Effector CD4-positive, alpha-beta T cell (primary cell): ENCODE measurements at places on chromosomes 4 and X.

GRCh38 chrX:101595739-101596419 is 21.9 kb downstream of the ARMCX6 start:
- peak; percentile 36 for DNase-seq

DNA sequence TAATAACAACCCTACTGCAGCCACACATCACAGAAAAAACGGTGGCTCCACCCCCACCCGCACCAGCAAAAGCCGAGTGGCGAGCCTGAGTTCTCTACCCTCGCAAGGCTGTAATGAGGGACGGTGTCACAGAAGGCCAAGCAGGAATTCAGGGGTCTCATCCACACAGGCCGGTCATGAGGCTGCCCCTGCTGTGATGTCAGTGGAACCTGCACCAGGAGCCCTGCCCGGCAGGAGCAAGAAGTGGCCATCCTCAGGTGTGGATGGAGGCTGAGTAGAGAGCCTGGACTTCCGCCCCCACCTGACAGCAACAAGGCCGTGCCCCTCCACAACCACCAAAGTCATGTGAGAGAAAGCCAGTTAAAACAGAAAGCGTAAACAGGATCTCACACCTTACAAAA is 20.6 kb downstream of the LYAR start:
- no peak for DNase-seq

DNA sequence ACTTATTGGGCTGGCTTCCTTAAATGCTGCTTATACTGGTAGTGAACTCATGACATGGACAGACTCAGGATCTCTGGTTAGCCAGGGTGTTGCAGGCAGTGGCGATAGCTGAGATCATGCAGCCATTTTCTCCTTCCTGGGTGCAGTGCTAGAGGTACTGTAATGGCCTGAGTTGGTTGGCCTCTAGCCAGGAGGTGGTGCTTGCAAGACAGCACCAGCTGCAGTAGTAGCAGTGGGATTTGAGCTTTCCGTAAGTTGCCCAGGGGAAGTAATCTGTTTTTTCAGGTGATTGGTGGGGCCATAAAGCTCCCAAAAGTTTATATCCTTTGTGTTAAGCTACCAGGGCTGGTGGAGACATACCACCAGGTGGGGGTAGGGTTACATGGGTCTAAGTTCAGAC is 45.1 kb upstream of the AADAT start:
- no peak for DNase-seq

GRCh38 chr4:108219998-108220397 is 51.3 kb upstream of the LEF1 start:
- DNase-seq = no peak

DNA sequence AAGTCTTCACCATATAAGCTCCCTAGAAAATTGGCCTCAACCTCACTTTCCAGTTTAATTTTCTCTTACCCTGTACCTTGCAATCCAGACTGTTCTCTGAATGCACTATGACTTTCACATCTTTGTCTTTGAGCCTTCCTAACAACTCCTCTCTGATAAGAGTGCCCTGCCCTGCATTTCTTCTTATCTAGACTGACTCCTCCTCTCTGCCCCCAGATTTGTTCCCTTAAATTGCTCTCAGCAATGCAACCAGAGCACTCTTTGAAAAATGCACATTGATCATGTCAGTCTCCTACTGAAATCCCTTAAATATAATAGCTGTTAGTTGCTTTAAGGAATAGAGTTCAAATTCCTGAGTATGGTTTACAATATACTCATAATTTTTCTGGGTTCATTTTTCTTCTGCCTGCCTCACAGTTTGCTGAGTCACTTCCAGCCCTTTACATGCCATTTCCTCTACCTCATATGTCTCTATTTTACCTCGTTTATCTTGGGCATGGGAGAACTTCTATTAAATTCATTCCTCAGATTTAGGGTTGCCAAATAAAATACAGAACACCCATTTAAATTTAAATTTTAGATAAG is 582.7 kb upstream of the AADAT start:
- DNase-seq = no peak

DNA sequence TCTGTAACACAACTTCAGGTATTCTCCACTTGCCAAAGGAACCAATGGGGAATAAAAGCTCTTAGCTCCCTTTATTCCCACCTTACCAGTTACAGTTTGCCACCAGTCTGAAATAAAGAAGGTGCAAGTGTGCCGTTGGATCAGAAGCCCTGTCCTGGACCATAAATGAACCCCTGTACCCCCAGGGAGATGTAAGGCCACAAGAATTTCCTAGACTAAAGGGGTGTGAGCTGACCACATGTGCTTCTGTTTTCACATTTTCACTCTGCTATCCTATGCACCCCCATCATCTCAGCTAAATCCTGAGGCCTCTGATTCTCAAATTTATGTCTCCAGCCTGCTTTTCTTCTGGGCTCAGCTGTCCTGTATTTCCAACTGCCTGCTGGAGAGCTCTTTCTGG is 221.2 kb downstream of the SPRY1 start:
- no peak for DNase-seq

- no peak for DNase-seq
Observed at GRCh38 chr4:79241846-79242245, 84.0 kb downstream of the NAA11 start.

GRCh38 chr4:23697001-23697528 is 192.8 kb downstream of the PPARGC1A start:
- DNase-seq = no peak

DNA sequence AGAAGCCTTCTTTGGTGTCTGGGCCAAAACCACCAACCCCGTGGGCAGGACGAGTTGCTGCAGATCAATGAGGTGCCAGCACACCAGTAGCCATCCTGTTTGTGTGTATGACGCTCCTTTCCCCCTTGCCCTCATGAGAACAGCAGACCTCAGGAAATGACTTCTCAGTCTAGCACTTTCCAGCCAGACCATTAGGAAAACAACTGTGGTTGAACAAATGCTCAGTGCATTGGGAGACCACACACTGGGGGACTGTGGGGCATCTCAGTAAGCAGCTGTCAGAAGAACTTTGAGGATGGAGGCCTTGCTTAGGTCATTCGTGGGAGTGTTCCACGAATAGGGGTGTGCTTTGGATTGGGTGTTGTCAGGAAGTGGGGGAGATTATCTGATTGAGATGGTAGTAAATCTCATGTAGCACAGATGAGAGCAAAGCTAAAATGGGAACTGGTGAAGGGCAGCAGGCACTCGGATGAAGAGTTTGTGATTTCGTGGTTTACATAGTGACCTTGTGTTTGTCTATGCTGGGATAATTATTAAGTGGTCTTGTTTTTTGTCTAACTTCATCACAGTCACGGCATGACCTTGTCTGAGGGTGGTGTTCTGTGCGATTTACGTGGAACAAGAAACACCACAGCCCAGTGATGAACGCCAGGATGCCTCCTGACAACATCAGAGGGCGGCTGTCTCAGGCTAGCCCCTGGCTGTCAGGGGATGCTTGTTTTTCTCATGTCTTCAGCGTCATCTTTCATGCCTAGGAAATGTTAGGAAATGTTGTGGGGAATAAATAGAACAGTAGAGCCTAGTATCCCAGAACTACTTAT is 70.1 kb downstream of the USP46 start:
- peak; percentile 19 for DNase-seq

DNA sequence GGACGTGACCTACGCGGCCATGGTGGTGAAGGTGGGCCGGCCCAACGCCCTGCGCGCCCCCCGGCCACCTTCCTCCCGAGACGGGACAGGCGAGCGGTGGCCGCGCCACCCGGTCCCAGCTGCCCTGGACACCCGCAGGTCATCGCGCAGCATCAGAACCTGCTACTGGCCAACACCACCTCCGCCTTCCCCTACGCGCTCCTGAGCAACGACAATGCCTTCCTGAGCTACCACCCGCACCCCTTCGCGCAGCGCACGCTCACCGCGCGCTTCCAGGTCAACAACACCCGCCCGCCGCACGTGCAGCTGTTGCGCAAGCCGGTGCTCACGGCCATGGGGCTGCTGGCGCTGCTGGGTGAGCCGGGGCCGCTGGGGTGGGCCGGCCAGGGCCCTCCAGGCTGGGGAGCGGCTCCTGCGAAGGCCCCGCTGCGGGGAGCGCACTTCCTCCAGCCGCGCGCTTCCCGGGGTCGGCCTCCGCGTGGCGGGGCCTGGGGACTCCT is 9.0 kb upstream of the SLC26A1 start:
- no peak for DNase-seq

DNA sequence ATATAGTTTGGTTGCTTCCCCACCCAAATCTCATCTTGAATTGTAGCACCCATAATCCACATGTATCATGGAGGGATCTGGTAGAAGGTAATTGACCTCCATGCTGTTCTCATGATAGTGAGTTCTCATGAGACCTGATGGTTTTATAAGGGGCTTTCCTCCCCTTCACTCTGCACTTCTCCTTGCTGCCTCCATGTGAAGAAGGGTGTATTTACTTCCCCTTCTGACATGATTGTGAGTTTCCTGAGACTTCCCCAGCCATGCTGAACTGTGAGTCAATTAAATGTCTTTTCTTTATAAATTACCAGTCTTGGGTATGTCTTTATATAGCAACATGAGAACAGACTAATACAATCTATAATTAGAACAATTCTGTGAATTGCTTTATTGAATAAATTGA is 11.9 kb upstream of the DCAF4L1 start:
- no peak for DNase-seq

- no peak for DNase-seq
Observed at GRCh38 chr4:69875576-69875975, 15.6 kb upstream of the SULT1E1 start.

GRCh38 chr4:159017323-159018026 is 85.4 kb upstream of the RAPGEF2 start:
- DNase-seq = no peak

GRCh38 chrX:29903360-29903759 is 312.0 kb upstream of the MAGEB2 start:
- DNase-seq = no peak

GRCh38 chr4:337932-338758 is 531 bp downstream of the ZNF141 start:
- DNase-seq = no peak

- peak; percentile 9 for DNase-seq
Observed at GRCh38 chr4:109302361-109303139, at the start of gene COL25A1. Gene COL25A1 (minus strand): TSS chr4:109302658.

GRCh38 chr4:182307746-182308145 is 64.5 kb downstream of the TENM3 start:
- DNase-seq = no peak

- no peak for DNase-seq
Observed at GRCh38 chrX:154818916-154819770, 13.9 kb upstream of the MPP1 start.

DNA sequence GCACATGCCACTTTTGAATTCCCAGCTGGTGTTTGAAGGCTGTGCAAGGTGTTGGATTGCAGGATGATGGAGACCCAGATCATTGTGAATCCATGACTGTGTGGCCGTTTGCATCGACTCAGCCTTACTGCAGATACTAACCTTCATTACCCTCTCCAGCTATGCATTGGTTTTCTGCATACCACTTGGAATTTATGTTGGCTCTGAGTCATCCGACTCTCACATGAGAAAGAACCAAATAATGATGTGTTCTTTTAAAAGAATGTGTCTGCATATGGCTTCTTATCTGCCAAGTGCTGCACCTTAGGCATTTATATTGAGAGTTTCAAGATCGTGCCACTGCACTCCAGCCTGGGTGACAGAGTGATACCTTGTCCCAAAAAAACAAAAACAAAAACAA is 106.7 kb upstream of the PRKX start:
- no peak for DNase-seq

DNA sequence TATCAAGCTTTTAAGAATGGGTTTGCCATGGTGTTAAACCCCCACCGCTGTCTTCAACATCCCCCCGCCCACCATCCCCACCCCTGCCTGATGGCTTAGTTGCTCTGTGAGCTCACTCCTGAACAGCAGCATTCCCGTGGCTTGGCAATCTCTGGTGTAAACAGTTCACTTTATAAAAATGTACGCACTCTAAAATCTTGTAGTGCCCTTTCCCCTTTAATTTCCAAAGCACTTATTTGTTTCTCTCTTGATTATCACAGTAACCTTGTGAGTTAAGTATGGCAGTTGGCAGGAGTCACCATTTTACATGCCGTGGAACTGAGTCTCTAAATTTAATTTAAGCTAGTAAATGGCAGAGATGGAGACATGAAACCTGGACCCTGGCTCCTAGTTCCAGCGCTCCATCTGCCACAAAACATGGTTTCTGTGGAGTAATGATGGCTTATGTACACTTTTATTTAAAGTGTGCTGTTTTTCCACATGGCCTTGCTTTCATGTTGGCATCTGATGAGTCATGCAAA is 123.1 kb downstream of the AFF1 start:
- DNase-seq = no peak

- DNase-seq = no peak
Observed at GRCh38 chr4:19026281-19026680, 1004.7 kb upstream of the LCORL start.

DNA sequence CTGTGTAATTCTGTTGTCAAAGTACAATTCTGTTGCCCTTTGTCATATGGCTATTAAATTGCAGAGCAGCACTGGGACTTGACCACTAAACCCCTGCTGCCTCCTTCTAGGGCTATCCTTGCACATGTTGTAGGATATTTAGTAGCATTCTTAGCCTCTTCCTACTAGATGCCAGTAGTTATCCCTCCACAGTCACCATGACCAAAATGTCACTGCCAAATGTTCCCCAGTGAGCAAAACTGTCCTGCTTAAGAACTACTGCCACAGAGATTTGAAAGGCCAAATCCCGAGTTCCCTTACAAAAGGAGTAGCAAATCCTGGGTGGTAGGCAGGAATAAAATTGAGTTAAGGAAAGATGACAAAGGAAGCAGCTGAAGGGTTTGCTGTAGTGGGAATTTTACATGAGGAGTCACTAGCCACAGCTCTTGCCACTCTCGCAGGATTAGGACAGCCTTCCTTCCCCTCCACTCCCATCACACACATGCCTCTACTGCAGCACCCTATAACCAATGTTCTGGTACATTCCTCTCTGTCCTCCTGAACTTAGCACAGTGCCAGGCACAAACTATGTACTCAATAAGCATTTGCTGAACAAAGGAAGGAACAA is 8.4 kb downstream of the APBB2 start:
- DNase-seq = no peak

- DNase-seq = no peak
Observed at GRCh38 chr4:47621181-47621580, 136.1 kb downstream of the ATP10D start.

DNA sequence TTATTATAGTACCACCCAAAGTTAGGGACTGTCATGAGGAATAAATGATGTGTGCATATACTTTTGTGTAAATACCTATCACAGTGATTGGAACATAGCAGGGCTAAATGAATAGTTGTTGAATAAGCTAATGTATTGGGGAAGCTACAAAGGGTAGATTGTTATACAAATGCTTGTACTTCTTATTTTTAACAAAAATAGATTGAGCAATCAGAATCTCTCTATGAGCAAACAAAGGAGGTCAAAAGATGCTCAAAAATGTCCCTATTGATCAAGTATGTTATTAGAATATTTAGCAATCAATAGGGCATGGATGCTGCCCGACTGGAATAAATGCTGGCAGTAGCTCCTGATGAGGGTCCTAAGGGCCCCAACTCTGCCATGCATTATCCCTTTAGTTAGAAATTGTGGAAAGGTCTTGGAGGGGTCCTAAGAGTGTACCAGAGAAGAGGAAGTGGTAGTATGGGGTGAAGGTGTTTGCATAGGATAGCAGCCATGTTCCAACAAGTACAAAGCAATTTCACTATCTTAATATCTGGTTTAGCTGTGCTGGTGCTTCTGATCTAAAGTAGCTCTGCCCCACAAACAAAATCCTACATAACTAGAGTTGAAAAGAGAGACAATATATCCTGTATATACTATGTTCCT is 33.1 kb upstream of the TAPT1 start:
- DNase-seq = no peak
